A172 (cell line): ENCODE measurements at places on chromosomes 6 and 20. TPM values are rescaled to one million over a fixed set of nuclear protein-coding genes. Genes with fewer than 3 reads are reported as not detected.

The RGL2 gene
- total RNA-seq, result 17.7 and 18.3 TPM in 2 replicates

DNA sequence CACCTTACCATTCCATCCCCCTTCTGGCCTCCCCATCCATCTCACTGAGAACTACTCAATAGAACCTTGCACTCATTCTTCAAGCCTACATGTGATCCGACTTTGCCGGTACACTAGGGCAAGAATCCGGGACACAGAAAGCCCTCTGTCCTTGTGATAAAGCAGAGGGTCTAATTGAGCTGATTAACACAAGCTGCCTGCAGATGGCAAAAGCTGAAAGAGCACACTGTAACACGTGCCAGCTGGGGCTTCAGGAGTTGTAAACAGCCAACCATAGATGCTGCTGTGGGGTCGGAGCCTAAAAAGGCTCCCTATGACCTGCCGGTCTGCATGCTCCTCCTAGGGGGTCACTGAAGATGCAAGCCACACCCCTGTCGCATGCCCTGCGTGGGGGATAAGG is 124.1 kb downstream of the RNF144B start:
- no peak for DNase-seq

GRCh38 chr6:141203902-141204575 is 928.7 kb upstream of the GJE1 start:
- DNase-seq, result no peak

The TMEM217 gene
- 0.12 and 3.2 TPM in 2 replicates for total RNA-seq

The NELFE gene
- total RNA-seq, result 92.1 and 117 TPM in 2 replicates

The SOD2 gene
- total RNA-seq, result 155 and 160 TPM in 2 replicates

The VSX1 gene
- 0.10 TPM in 1 of 2 replicates, not detected in the other for total RNA-seq

The RIPOR3 gene
- 0.07 TPM in 1 of 2 replicates, not detected in the other for total RNA-seq

The BHLHE23 gene
- not detected in 2 replicates for total RNA-seq

The C6orf15 gene
- total RNA-seq, result 2.4 TPM in 2 replicates

DNA sequence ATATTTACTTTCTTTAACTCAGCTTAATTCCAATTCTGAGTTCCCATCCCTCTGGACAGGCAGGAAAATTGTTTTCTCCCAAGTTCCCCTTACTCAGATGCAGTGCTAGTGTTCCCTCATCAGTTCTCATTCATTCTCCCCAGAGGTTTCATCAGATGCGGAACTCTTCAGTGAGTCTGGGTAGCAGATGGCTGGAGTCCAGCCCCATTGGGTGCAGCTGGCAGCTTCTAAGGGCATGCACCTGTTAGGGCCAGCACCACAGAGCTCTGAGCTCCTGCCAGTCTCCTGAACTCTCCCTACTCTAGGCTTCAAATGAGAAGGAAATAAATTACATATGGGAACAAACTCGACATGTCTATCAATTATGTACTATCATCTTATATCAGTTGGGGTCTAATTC is 76.6 kb downstream of the SOD2 start:
- DNase-seq, result no peak

GRCh38 chr20:44224637-44225036 is 14.1 kb upstream of the OSER1 start:
- no peak for DNase-seq

- DNase-seq, result no peak
These were observed 126.6 kb downstream of the MTFR2 start for GRCh38 chr6:136123468-136123867.

DNA sequence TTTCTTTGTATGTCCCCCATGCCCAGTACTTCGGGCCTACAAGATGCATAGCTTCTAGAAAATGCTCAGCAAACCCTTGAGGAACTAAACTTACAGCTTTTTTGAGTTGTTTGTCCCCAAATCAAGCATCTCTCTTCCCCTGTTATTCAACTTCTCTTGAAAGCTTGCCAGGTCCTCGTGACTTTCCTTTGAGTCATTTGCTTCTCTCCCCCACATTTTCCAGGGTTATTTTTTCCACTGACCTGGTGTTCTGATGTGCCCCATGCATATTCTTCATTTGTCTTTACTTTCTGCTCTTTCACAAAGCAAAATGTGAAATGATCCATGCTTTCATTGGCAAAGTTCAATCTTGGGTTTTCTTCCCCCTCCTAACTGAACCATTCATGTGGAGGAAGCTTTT is 204.8 kb downstream of the TFAP2A start:
- peak; percentile 54 for DNase-seq

DNA sequence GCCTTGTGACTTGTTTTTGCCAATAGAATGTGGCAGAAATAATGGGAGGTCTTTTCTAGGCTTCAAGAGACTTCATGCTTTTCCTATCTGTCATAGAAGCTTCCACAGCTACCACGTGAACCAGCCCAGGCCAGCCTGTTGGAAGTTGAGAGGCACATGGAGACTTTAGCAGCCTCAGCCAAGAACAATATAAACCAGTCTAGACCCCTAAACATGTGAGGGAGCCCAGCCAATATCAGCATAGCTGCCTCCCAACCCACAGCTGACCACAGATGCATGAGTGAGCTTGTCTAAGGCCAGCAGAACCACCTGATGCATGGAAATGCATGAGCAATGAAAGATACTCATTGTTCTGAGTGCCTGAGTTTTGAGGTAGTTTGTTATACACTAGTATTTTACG is 540.7 kb upstream of the BTBD3 start:
- DNase-seq, result no peak

- DNase-seq, result no peak
These were observed 14.1 kb downstream of the TGIF2 start for GRCh38 chr20:36587388-36588070.

- peak; percentile 42 for DNase-seq
These were observed 482 bp downstream of the DDR1 start for GRCh38 chr6:30884521-30885480.

GRCh38 chr6:137248702-137249101 is 29.5 kb upstream of the IFNGR1 start:
- no peak for DNase-seq

- DNase-seq, result no peak
These were observed 81.5 kb upstream of the NHSL1 start for GRCh38 chr6:138580801-138581200.

The TNXB gene
- total RNA-seq, result 45.0 and 45.7 TPM in 2 replicates

- DNase-seq, result no peak
These were observed 41.0 kb downstream of the GFOD1 start for GRCh38 chr6:13446381-13446780.

DNA sequence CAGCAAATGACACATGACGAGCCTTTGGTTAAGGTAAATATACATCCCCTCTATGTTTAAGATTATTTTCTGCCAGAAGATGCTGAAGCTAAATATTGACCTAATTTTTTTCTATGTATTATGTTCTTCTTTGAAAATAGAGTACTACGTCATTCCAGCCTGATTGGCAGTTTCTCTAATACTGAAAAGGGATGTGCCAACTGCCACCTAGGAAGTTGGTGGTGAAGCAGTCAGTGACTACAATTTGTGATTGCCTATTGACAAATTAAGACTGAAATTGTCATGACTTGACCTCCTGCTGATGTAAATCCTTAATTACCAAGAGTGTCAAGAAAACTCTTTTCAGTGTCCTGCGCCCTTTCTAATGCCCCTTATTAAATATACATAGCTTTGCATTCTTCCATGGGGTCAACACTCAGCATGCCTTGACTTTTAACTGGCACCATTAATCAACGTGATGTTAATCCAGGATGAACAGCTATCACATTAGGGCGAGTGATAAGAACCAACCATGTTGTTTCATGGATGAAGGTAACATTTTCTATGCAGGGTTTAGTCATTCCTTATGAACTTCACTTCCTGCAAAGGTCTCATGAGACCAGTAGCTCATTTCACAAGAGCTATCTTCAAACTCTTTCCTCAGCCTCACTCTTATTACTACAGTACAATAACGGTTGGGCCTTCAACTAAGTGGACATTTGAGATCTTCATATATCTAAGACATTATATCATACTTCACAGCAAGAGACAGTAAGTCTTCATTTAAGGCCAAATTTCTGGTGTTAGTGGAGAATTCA is 22.5 kb upstream of the SGK1 start:
- DNase-seq, result no peak
